NAMALWA (cell line): ENCODE measurements at places on chromosomes 2 and 18.
A peak's percentile ranks its signal among the peaks of the same experiment; 100 is the strongest.

- no peak for DNase-seq
Observed at GRCh38 chr2:199465390-199465789, 7.7 kb upstream of the SATB2 start.

GRCh38 chr2:19714926-19715325 lies 186.9 kb downstream of the TTC32 start:
- no peak for DNase-seq

DNA sequence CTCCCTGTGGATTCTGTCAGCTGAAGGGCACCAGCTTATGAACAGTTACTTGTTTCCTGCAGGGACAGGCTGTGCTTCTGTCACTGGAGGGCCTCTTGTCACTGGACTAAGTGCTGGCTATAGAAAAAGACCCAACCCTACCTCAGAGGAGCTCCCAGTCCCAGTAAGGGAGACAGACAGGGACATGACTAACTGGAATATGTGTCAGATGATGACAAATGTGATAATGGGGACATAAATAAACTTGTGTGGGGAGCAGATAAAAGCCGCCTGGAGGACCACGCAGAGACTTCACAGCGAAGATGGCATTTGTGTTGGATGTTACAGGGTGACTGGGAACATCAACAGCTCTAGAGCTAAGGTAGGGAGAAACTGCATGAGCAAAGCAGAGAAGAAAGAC lies 95.0 kb downstream of the MAPRE2 start:
- no peak for DNase-seq

GRCh38 chr18:54263904-54264336 lies 5.4 kb upstream of the POLI start:
- DNase-seq, result no peak

GRCh38 chr2:109558076-109558882 lies 55.5 kb downstream of the SEPTIN10 start:
- no peak for DNase-seq

GRCh38 chr18:21629089-21629832 lies 17.1 kb downstream of the SNRPD1 start:
- no peak for DNase-seq

- DNase-seq, result no peak
Observed at GRCh38 chr2:177543007-177543760, 150.6 kb downstream of the AGPS start.

- DNase-seq, result no peak
Observed at GRCh38 chr2:226603606-226604005, 196.0 kb downstream of the IRS1 start.

- no peak for DNase-seq
Observed at GRCh38 chr2:134465228-134466105, 211.6 kb downstream of the MGAT5 start.

- DNase-seq, result no peak
Observed at GRCh38 chr18:75896865-75897264, 469.4 kb upstream of the SMIM21 start.

GRCh38 chr2:32954206-32954605 lies 7.5 kb downstream of the LTBP1 start:
- DNase-seq, result no peak

DNA sequence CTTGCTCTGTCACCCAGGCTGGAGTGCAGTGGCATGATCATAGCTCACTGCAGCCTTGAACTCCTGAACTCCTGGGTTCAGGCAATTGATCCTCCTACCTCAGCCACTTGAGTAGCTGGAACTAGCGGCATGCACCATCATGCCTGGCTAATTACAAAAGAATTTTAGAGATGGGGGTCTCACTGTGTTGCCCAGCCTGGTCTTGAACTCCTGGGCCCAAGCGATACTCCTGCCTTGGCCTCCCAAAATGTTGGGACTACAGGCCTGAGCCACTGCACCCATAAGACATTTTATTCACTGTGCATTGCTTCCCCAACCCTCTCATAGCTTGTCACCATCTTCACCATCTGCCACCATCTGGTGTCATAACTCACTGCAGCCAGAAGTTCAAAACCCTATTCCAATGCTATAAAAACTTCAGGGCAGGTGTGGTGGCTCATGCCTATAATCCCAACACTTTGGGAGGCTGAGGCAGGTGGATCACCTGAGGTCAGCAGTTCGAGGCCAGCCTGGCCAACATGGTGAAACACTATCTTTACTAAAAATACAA lies 78.7 kb downstream of the NCAPH start:
- no peak for DNase-seq

- DNase-seq, result no peak
Observed at GRCh38 chr2:16650287-16651249, 15.1 kb downstream of the CYRIA start.

DNA sequence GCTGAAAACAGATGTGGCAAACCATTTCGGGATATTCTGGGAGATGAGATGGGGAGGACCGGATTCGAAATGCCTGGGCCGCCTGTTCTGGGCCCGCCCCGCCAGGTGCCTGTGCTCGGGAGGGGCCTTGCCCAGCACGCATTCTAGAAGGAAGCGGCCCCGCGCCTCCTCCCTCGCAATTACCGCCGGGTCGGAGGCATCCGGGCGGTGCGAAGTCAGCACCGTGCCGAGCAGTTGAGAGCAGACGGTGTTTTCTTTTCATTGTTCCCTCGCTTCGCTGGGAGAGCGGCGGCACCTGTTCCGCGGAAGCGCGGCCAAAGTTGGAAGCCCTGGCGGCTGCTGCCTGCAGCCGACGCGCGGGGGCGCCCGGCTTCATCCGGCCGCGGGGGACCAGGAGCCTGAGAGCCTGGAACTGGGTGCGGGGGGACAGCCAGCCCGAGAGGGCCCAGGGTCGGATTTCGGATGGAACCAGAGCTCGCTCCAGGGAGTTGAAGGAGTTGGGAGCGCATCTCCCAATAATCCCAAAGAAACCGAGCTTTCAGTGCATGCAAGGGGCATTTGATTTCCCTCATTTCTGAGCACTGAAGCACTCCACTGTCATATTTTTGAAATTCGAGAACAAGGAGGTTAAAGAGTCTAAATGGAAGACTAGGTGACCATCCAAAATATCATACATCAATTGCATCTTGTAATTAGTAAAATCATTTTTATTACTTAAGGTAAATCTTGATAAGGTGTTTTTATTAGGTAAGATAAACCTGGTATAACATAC lies 241.8 kb upstream of the RAB12 start:
- no peak for DNase-seq

GRCh38 chr18:35467624-35468016 lies 30.1 kb downstream of the INO80C start:
- DNase-seq, result peak; percentile 73
